ENCODE measurements at places on chromosomes 5 and 9.

- DNase-seq = no peak
These were observed at the start of gene GABRA6 for GRCh38 chr5:161685461-161685860. Gene GABRA6 (plus strand): TSS chr5:161685721. CDS start chr5:161685990, 269 bp downstream.

DNA sequence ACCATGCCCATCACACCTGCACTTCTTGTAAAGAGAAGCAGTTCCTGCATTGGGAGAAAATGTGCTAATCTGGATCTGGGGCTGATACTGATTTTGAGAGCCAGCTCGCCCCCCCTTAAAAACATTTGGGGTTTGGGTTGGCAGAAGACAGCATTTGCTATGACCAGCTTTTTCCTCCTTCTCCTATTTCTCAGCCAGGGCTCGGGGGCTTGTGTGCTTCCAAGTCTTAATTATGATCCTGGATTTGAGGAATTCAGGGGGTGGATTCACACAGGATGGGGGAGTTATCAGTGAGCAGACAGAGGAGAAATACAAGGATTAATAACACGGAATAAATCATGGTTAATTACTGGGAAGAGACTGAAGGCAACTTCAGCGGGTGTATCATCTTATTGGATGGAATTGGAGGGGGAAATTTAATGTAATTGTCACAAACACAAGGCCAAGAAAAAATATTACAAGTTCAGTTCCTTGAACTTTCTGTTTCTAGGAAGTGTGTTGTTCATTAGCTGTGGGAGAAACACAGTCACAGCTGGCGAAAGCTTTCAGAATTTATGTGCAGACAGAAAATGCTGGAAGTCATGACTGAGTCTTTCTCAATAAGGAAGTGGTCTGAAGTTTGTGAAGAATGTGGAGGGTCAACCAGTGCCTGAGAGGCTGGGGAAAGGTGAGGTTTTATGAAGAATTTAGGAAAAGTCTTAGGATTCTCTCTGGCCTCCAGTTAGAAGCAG is 15.3 kb downstream of the C9orf152 start:
- peak; percentile 49 for DNase-seq

- no peak for DNase-seq
These were observed 70.1 kb upstream of the RAPGEF1 start for GRCh38 chr9:131809941-131810344.

DNA sequence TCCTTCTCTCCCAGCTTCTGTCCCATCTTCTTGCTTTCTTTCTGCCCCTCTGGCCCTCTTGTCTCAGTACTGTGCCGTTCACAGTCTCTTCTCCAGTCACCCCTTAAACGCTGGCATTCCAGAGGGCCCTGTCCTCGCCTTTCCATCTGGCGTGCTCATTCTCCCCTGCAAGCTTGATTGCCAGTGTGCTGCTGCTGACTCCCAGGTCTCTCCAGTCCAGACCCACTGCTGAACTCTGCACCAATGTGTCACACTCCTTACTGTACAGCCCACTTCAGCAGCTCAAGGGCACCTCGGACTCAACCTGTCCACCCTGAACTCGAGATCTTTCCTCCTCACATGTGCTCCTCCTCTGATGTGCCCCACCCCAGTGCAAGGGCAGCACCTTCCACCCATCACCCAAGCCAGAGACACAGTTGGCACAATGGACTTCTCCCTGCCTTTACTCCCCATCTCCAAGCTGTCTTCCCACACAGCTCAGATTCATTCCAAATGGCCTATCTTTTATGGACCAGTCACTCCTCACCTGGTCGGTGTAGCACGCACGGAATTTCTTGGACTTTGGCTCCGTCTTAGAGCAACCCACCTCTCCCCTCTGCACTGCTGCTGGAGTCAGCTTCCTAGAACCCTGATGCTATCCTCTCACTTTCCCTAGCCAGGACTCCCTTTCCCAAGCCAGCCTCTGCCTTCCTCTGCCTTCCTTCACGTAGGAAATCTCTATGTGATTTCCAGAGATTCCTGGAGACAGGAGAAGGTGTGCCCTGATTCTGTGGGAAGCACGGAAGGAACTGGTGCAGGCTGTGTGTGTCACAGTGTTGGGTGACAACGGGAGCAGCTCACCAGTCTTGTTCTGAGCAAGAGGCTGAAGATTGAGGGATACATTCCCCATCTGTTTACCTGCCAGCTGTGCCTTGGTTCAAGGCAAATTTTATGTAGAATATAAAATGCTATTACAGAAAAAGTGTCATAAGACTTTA is 26.0 kb upstream of the SLC2A8 start:
- DNase-seq = no peak

GRCh38 chr5:61621202-61621650 is 289.2 kb downstream of the ZSWIM6 start:
- no peak for DNase-seq

GRCh38 chr9:131915181-131915580 is 164.5 kb downstream of the MED27 start:
- peak; percentile 10 for DNase-seq

DNA sequence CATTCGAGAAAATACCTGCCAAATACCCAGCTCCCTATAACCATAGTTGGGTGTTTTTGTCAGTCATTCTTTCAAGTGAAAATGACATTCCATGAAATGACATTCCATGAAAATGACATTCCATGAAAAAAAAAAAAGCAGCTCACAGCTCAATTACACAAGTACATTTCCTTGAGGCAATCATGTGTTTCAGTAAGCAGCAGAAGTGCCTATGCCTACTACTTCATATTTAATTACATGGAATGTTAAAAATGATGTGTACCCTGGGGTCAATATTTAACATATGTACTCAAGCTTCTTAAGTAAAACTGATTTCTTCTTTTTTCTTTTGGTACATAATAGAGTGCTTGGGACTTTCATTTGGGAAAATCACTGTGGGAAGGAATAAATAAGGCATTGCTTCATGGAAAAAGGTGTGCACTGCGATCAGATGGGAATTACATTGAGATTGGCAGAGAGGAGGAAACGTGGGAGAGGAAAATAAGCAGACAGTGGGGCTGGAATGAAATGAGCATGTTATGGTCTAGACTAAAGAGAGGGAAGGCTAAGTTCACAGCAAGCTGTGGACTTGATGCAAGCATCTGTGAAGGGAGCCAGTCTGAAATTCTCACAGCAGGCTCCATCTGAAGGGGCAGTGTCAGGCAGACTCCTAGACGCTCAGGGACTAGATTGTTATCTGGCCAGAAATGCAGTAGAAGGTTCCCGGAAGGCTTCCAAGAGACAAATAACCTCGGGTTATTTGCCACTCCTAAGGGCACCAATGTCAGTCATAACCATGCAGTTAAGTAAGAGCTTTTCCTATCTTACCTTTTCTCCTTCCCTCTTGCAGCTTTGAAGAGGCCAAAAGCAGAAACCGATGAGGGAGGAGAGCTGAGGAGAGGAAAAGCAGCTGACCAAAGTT is 15.2 kb upstream of the SPATA9 start:
- no peak for DNase-seq

DNA sequence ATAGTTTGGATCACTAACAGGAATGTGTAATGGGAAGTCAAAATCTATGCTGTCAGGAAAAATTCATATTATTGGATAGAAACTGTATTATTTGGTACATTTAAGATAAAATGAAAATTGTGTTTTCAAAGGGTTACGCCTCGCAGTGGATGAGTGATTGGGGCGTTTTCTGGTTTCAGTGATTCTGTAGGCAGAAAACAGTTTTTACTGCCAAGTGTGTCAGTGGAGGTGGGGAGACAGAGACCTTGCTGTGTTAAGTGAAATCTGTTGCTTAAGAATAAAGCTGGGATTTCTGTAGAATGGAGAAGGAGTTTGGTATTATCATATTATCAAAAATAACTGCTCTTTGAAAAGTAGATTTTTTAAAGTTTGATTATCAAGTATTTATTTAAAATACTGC is 69.7 kb downstream of the GHR start:
- no peak for DNase-seq

- DNase-seq = no peak
These were observed 29.3 kb downstream of the CARTPT start for GRCh38 chr5:71748360-71748759.

GRCh38 chr9:20592673-20593072 is 29.6 kb downstream of the MLLT3 start:
- DNase-seq = no peak

DNA sequence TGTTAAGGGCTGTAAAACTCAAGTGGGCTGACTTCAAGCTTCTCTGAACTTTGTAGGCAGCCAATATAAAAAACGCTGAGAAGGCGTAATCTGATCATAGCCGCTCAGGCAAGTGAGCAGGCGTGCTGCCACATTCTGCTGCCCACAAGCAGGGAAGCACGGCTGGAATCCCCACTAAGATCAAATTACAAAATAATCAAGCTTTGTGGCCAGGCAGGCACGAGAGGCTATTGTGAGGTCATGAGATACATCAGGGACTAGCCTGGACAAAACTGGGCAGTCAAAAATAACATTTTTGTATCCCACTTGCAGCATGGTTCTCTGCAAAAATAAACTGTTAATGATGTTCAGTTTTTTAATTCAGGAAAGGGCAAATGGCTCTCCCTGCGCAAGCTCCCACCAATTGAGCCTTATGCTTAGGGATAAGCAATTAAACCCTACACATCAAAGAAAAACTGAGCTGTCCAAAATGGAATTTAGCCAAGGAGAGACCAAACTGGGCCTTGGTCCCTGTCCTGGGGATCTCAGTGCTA is 64.0 kb downstream of the POU5F2 start:
- peak; percentile 90 for DNase-seq

- DNase-seq = no peak
These were observed 174.9 kb upstream of the DMAC1 start for GRCh38 chr9:7974335-7974960.

DNA sequence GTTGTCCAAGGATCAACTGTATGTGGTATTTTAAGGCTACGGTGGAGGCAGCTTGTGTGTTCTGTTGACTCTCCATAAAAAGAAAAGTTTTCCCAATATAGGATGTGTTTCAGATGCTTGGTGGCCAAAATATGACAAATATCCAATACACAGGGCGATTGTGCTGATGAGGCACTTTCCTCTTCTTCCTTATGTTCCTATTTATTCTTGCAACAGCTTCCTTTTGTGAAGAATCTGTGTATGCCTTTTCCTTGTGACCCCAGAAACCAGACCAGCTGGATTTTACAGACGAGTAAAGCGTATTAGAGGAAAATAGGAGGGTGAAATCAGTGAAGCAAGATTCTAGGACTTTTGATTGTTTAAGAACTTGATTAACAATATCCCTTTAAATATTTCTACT is 452.0 kb downstream of the DMAC1 start:
- DNase-seq = no peak

DNA sequence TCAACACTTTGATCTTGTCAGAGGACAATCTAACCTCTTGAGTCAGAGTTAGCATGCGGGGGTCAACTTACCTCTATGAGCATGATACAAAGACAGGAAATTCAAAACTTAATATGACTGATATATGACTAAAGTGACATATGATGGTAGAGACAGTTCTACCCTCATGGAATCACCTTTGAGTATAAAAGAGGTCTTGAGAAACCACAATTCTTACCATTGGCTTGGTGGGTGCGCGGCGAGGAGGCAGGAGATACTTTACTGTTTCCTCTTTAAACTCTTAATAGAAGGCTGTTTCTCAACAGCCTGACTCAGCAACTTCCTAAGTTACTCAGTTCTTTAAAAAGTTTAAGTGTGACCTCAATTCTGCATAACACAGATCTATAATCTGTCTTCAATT is 372.8 kb downstream of the KIAA0825 start:
- no peak for DNase-seq

DNA sequence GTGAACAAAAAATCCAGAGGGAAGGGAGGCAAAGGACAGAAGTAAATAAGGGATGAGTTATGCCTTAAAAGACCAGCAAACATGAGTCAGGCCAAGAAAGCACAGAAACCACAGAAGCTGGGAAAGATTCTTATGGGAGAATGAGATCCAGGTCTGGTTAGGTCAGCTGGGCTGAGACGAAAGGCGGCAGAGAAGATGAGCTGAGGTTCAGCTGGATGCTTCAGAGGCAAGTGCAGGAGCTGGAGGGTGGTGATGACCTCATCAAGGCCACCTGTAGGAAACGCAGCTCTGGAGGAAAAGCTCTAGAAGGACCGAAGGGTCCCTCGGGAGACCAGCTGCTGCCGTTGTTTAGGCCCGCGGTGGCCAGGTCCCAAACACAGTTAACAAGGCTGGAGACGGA is 152.0 kb downstream of the MYO10 start:
- peak; percentile 77 for DNase-seq

GRCh38 chr9:97419309-97419867 is 7.5 kb downstream of the TDRD7 start:
- peak; percentile 21 for DNase-seq

DNA sequence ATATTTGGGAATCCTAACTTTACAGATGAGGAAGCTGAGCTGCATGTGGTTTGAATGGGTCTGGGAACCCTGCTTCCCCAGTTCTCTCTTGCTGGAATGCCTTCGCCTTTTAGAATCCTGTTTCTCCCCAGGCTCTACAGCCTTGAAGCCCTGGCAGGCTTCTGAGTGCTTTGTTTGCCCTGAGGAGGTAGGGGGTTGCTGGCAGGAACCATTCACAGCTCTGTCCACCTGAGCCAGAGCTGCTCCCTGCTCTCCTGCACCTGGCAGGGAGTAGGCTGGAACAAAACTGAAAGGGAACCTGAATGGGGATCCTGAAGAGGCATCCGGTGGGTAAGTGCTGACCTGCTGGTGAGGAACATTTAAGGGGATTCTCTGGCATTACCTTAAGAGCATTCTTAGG is 33.0 kb downstream of the KIF4B start:
- no peak for DNase-seq

DNA sequence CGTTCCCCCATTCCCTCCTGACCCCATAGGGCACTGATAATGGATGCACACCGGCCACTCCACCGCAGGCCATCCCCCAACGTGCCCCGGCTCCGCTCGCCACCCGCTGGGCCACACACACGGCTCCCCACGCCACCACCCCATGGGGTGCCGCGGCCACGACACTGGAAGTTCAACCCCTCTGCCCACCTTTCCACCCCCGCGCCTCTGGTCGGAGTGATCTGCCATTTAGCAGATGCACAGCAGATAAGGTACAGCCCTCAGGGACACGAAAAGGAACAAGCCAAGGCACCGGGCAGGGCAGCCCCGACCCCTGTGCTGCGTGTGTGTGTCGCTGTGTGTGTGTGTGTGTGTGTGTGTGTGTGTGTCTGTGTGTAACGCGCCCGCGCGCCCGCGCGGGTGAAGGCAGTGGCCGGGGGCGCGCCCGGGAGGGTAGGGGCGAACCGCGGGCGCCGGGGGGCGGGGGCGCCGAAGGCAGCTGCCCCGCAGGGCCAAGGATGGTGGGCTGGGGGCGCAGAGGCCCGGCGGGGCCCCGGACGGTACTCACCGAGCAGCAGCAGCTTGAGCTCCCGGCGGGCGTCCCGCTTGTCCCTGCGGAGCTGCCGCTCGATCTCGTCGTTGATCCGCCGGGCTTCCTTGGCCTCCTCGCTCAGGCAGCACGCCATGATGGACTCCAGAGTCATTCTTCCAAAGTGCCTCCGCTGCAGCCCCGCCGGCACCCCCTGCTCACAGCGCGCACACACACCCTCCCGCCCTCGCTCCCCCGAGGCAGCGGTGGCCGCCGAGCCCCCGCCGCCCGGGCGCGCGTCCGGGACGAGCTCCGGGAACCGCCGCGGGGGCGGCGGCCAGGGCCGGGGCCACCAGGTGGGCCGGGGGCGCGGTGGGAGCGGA is 813 bp downstream of the GNAQ start:
- no peak for DNase-seq

All from brain microvascular endothelial cell (primary cell).